ENCODE measurements at places on chromosomes 4 and X. TPM values are rescaled to one million over a fixed set of nuclear protein-coding genes. Genes with fewer than 3 reads are reported as not detected.

CHRNA9 gene
- total RNA-seq: not detected

PTTG2 gene
- total RNA-seq: not detected

GPR173 gene
- 36.0 TPM for total RNA-seq

YIPF7 gene
- total RNA-seq: 2.5 TPM

BANK1 gene
- not detected for total RNA-seq

ZNF718 gene
- 53.5 TPM for total RNA-seq

PITX2 gene
- total RNA-seq: not detected

CEP135 gene
- total RNA-seq: 52.6 TPM

CENPVL2 gene
- total RNA-seq: 2.5 TPM

RPL9 gene
- total RNA-seq: 1,753 TPM

SHOX gene
- total RNA-seq: not detected

SCML2 gene
- total RNA-seq: 13.1 TPM

DRD5 gene
- total RNA-seq: 0.63 TPM

FDCSP gene
- not detected for total RNA-seq

MAGEA9B gene
- not detected for total RNA-seq

CLNK gene
- total RNA-seq: not detected

DUSP21 gene
- total RNA-seq: not detected

LGI2 gene
- total RNA-seq: 3.1 TPM

ATP1B4 gene
- total RNA-seq: not detected

All from parietal lobe (tissue), 2 donors.